ENCODE measurements at places on chromosomes 11 and 22.

DNA sequence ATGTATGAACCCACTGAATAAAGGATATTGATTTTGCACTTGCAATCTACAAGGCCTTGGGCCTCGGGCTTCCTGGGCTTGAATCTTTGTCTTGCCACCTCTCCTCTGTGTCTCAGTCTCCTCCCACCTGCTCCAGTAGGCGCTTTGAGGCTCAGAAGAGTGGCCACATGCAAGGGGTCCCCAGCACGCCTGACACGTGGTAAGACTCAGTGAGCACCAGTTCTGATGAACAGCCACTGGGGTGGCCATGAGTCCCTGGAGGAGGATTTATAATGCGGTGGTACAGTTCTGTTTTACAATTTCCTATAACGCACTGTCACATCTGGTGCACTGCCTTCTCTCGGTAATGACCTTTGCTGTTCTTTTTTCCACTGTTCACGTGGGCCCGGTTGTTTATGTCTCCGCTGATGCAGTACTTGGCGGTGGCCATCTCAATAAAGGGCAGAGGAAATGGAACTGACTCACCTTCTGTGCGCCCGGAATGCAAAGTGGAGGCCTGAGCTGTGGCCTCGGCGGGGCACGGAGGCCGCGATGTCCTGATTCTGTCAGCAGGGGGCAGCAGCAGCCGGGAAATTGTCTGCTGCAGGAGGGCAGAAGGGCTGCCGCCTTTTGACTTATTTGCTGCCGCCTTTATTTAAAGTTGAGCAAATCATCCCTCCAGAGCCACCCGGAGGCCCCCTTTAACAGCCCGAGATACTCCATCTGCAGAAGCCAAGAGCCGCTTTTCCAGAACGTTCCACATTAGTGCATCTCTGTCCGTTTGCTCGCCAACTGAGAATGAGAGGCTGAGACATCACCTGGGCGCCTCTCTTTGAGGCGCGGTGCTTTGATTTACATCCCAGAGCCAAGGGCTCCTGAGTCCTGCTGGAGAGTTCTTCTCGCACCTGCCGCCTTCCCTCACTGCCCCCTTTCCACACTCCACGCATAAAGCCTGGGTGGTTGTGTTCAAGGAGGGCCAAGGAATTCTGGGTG, 6.0 kb upstream of the IFT27 start:
- peak; percentile 91 for DNase-seq

DNA sequence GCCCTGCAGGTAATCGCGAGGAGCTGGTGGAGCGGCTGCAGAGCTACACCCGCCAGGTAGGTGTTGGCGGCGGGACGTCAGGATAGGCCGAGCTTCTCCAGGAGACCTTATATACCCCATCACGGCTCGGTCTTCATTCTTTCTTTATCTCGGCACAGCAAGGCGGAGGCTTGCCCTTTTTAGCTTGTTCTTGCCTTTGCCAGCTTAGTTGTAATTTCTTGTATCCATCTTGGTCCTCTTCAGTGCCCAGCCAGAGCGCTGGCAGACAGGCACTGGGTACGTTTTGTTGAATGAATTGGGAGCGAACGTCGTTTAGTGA, 459 bp downstream of the SF3B2 start:
- DNase-seq: no peak

DNA sequence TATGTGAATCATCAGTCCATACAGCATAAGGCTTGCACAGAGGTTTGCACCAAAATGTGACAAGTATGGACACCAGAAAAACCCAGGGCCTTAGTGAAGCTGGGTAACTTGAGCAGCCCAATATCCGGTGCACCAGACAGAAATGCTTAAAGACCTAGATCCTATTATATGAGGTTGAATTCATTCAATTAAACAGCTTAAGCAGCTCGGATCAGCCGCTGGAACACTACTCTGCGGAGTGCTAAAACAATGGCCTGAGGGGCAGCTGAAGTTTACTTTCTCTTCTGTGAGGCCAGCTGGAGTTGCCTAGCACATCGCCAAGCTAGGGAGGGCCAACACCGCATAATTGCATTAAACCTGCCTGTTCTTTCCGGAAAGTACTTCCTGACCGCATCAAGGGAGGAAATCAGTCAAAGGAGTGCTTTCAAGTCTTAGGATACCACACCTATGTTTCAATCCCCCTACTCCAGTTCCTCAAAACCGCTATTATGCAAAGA, 17.0 kb upstream of the FAM181B start:
- no peak for DNase-seq

DNA sequence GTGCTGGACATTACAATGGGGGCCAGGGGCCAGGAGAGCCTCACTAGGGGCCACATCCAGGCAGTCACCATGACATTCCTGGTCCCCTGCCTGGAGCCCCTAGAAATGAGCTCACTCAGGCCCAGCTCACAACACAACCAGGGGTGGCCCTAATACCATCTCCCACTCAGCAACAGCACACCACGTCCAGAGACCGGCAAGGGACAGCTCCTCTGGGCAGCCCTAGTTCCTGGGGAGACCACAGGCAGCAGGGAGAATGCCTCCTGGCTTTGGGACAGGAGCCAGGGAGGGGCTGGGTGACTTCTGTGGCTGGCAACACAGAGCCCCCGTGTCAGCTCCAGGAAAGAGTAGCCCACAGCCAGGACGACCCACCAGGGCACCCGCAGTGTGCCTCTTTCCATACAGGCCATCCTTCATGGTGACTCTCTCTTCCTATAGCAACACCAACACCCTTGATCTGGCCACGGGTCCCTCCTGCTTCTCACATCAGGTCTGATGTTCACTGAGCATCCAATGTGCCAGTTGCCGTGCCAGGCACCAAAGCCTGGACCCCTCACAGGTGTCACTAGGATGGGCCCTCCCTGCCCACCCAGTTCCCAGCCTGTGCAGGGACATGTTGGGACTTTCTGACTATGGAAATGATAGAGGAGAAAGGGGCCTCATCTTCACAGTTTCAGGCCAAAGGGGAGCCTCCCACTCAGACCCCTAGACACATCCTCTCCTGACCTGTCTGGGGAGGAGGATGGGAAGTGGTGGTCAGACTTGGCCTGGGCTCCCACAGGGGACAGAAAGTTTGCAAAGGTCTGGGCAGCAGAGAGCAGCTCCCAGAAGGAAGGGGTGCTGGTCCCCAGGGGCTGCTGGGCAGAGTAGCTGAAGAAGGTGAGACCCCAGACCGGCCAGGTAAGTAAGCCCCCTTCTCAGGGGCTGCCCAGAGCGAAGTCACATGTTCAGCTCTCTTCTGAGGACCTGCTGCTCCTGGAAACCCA, 43.2 kb downstream of the IGLL5 start:
- DNase-seq: no peak

DNA sequence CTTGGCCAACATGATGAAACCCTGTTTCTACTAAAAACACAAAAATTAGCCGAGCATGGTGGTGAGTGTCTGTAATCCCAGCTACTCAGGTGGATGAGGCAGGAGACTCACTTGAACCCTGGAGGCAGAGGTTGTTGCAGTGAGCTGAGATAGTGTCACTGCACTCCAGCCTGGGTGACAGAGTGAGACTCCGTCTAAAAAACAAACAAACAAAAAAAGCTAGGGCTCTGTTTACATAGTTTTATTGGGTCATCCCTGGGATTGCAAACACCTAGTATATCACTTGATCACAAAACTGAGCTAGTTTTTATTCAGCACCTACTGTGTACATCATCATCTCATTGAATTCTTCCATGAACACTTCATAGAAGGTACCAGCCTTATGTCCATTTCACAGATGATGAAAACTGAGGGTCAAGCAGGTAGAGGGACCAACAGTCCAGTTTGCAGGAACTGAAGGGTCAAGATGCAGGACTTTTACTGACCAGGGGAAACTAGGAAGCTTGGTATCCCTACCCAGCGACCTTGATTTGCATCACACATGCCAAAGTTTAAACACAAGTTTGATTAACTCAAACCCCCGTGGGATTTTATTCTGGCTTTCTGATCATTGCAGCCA, 9.2 kb upstream of the MRTFA start:
- no peak for DNase-seq

GRCh38 chr11:57303990-57304579, 20.7 kb downstream of the TNKS1BP1 start:
- DNase-seq: no peak

DNA sequence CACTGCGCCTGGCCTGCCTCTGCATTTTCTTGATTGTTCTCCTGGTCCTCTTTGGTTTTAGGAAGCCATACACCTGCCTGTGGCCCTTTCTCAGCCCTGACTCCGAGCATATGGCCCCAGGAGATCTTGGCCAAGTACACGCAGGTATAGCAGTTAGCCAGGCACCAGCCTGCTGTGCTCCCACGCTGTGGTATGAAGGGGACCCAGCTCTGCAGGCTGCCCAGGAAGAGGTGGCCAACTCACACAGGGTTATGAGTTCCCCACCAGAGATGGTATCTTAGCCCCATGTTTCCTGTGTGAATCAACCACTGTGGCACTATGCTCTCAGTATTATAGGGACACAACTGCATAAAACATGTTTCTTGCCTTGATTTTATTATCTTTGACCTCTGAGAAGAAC, 31.1 kb downstream of the SGSM3 start:
- DNase-seq: peak; percentile 59

- DNase-seq: no peak
These were observed 59.0 kb downstream of the ZC3H12C start for GRCh38 chr11:110152199-110152598.

- DNase-seq: no peak
These were observed 2.0 kb upstream of the NLRX1 start for GRCh38 chr11:119166368-119167076.

DNA sequence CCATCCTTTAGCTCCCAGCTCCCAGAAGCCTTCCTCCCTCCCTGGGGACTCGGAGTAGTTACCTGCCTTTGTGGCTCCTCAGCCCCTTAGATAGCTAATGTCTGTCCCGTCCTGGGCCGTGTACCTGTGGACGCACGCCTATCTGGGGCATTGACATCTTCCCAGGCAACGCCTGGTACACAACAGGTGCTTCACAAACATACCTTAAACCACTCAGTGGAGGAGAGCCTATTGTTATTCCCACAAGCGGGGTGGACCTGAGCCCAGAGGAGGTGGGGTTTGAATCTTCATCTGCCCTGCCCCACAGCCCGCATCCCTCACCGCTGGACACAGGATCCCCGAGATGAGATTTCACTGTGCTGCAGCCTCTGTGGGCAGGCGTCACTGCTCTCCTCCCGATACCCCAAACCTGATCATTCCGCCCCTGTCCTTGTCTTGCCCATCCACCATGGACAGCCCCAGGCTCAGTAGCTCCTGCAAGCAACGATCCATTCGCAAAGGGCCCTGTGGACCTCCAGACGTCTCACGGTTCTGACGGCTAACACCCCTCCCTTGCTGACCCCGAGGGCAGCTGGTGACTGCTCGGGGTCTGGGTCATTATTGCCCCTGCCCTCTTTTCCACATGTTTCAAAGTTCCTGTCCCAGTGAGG, 73.8 kb upstream of the SHISAL1 start:
- DNase-seq: no peak

DNA sequence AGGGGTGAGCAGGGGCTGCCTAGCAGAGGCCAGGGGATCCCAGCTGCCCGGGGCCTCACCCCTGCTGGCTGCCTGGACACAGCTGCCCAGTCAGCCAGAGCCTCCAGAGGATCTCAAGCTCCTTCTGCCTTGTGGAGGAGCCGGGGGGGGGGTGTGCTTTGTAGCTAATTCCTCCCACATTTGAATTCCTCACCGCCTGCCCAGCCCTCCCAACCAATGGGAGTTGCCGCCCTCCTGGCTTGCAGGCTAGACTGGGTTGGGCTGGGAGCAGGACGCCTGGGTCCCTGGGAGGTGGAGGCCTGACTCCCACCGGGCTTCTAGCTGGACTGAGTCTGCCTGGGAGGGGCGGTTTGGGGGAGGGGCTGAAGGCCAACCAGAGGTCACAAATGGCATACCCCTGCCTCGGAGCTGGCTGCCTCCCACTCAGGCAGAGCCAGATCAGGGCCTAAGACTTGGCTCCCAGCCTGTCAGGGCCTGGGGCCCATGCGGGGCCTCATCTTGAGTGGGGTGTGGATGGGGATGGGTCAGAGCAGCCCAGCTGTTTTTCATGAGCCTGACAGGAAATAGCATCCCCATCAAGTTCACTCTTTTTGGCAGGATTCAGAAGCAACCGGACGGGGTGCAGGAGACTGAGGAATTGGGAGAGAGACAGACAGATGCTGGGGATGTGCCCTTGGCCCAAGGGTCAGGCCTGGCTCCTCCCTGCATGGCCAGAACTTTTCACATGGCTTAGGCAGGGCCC, 29.2 kb upstream of the PDE2A start:
- DNase-seq: no peak

- DNase-seq: no peak
These were observed 22.7 kb upstream of the OR4B1 start for GRCh38 chr11:48193876-48194275.

DNA sequence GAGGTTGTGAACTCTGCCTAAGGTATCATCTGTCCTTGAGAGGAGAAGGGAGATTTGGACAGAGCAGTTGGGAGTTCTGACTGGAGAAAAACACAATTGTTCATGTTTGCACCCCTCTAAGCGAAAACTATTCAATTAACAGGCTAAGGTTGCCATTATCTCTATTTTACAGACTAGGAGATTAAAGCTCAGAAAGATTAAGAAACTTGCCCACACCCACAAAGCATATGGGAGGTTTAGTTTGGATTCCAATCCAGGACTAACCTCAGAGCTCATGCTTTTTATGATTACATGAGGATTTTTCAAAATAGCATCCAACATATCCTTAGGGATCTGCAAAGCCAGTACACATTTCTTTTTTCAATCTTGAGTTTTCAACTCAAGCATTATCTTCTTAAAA, 22.0 kb downstream of the GAB2 start:
- no peak for DNase-seq

- DNase-seq: no peak
These were observed 10.4 kb downstream of the MLC1 start for GRCh38 chr22:50074551-50075530.

- DNase-seq: no peak
These were observed 12.2 kb downstream of the MPPED2 start for GRCh38 chr11:30573951-30574350.

DNA sequence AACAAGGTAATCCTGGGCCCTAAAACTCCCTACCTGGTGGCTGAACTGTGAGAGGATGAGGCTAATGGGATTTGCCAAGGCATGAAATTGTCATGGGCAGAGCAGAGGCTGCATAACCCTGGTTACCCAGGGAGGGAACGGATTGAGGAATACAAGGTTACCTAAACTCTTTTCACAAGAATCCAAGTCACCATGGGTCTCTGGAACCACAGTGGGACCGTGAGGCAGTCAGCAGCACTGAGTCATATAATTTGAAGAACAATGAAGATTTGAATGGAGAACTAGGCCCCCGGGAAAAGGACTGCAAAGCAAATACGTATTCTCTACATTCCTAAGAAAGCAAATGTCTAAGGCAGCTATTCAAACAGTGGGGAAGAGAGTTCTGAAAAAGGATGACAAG, 19.8 kb downstream of the CAT start:
- no peak for DNase-seq
